NCI-H748 treated with DMSO at 0.1 percent for 48 hours (cell line): ENCODE measurements at places on chromosomes 7 and 10.

GRCh38 chr10:31932838-31933237, 4.2 kb upstream of the ARHGAP12 start:
- DNase-seq, result no peak

GRCh38 chr7:35694784-35695472, at the start of gene HERPUD2:
TSS of gene HERPUD2 (minus strand) at chr7:35695135. CDS start at chr7:35694330, 805 bp downstream.
- DNase-seq, result peak; percentile 91

GRCh38 chr10:100800931-100801330, 55.5 kb downstream of the PAX2 start:
- DNase-seq, result no peak

- no peak for DNase-seq
Measured at GRCh38 chr10:131688304-131688703, 212.5 kb upstream of the PPP2R2D start.

- no peak for DNase-seq
Measured at GRCh38 chr7:139232377-139232717, 1.3 kb downstream of the UBN2 start.
